Glutamatergic neuron (in vitro differentiated cells): ENCODE measurements at places on chromosomes 3 and 15. TPM values are rescaled to one million over a fixed set of nuclear protein-coding genes. Genes with fewer than 3 reads are reported as not detected.

Gene CADM2
- total RNA-seq: 233 TPM

Gene KBTBD13
- total RNA-seq: not detected

DNA sequence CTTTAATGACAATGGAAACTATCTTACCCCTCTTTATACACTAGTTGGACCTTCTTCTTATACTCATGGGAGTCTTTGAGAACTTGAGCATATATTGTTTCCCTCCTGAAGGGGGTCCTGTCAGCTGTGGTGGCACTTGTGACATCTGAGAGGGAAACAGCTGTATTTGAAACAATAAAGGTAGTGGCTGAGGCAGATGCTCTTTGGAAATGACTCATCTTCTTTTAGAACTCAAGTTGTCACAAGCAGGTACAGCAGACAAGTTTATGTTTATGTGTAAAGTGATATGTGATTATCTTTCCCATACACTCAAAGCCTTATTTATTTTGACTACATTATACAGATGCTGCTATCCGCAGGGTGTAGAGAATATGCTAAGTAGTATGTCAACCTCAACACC is 220.0 kb upstream of the GRM7 start:
- DNase-seq: no peak

DNA sequence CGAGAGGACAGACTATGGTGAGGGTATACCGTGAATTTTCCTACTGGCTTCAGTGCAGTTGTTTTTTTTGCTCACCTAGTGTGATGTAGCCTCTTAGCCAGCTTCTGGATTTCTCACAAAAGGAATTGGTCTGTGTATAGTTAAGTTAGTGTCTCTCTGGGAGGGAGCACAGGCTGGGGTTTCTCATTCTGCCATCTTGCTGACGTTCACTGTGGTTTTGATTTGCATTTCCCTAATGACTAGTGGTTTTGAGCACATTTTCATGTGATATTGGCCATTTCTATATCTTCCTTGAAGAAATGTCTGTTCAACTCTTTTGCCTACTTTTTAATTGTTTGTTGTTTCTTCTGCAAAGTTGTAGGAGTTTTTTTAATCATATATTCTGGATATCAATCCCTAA is 2.2 kb upstream of the CD86 start:
- DNase-seq: no peak

GRCh38 chr3:56629451-56629850 is 53.6 kb downstream of the TASOR start:
- no peak for DNase-seq

- no peak for DNase-seq
These were observed 117.5 kb downstream of the OPA1 start for GRCh38 chr3:193710286-193711165.

DNA sequence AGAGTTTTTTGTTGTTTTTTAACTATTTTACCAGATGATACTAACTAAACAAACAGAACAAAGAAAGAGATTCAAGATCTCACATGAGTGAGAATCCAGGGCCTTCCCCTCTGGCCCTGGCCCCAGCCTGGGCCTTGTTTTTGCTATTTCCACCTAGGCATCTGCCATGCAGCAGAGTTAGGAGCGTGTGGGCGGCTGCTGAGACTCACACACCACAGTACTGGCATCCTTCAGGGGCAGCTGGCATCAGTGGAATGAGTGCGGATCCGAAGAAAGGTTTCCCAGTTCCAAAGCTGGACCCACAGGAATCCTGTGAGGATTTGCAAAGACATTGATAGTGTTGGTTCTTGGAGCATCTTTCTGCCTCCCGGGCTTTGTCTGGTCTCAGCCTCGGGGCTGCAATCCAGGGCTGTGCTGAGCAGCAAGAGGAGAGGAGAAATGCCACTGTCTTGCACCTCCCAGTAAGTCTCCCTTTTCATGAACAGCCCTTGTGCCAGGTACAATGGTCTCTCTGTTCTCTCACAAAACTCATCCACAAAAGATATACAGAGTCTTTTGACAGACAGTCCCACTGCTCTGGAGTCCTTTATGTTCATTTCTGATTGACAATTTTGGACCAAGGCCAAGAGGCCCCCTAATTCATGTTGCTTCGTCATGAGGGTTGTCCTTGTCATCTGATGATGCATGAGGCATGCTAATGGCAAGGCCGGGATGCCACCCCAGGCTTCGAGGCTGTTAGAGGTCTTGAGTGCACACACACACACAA is 46.6 kb downstream of the APH1B start:
- DNase-seq: no peak

DNA sequence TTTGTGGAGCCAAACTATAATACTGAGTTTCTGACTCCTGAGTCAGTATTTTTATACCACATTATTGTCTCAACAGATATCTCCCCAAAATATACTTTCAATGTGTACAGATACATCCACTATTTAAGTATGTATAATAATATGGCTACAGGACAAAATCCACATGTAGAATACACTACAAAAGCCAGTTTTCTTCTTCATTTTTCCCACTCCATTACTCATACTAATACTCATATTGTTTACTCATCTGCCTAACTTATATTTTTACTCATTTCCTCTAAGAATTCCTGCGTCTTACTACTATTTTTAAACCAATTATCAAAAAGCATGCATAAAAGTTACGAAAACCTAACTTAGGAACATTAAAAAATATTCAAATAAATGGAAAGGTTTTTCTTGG is 440.8 kb downstream of the ZNF385D start:
- DNase-seq: no peak

DNA sequence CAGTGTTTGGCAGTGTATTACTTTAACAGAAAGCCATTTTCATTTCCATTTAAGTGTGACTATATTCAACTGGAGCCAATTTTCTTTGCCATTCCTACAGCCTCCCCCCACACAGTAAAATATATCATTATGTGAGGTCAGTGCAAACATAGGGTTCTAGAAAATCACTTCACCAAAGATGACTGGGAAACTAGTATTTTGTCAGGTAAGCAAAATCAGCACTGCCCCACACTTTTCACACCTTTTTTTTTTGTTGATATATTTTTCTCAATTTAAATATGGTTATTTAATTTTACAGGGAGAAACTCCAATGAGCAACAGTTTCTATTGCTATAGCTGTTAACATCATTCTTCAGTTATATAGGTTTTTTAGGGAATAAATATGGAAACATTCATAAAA is 29.7 kb downstream of the MKRN2OS start:
- no peak for DNase-seq
